ENCODE measurements at places on chromosomes 13 and 19.

GRCh38 chr13:43377973-43378372 lies 354.6 kb downstream of the DNAJC15 start:
- no peak for DNase-seq

GRCh38 chr13:105641121-105641520 lies 894.3 kb downstream of the EFNB2 start:
- DNase-seq: no peak

DNA sequence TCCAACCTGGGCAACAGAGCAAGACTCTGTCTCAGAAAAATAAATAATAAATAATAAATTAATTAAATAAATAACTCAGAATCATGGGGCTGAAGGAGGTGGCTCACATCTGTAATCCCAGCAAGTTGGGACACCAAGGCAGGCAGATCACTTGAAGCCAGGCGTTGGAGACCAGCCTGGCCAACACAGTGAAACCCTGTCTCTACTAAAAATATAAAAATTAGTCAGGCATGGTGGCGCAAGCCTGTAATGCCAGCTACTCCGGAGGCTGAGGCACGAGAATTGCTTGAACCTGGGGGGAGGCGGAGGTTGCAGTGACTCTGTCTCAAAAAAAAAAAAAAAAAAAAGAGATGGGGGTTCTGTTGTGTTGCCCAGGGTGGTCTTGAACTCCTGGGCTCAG lies 7.2 kb downstream of the TMEM38A start:
- no peak for DNase-seq

DNA sequence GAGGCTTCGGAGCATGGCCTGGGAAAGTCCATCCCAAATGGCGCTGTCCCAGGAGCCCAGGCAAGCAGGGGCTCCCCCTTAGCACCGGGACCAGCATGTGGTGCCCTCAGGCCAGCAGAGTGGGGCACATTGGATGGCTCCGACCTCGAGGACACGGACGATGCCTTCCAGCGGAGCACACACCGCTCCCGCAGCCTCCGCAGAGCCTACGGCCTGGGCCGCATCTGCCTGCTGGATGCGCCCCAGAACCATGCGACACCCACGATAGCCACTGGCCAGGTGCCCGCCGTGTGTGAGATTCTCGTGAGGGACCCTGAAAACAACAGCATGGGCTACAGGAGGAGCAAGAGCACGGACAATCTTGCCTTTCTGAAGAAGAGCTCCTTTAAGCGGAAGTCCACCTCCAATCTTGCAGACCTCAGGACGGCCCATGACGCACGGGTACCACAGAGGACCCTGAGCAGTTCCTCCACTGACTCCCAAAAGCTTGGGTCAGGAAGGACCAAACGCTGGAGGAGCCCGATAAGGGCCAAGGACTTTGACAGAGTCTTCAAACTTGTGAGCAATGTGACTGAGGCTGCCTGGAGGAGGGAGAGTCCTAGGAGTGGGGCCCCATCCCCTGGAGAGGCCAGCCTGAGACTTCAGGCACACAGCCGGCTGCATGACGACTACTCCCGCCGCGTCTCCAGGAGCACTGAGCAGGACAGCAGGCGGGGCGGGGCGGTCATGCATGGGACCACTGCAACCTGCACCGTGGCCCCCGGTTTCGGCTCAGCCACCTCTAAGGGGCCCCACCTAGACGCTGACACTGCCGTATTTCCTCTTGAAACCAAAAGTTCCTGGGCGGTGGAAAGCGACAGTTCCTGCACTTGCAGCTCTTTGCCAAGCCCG lies 63.1 kb downstream of the SPATA13 start:
- no peak for DNase-seq

GRCh38 chr13:66222926-66223325 lies 1007.2 kb downstream of the PCDH9 start:
- DNase-seq: no peak

DNA sequence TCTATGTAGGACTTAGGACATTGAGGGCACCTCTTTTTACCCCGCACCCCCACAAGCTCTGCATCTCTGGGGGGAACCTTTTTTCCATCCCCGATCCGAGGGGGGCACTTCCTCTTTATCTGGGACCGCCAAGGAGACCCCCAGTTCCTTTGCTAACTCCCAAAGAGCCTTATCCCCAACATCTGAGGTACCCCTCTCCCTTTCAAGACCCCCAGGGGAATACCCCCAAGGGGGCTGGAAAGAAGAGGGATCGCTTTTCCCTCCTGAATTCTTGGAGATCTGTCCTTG lies 1.1 kb downstream of the TNFSF9 start:
- DNase-seq: no peak
